ENCODE measurements at places on chromosomes 3 and 15.
A peak's percentile ranks its signal among the peaks of the same experiment; 100 is the strongest.

GRCh38 chr3:170493712-170494182 is 75.1 kb downstream of the CLDN11 start:
- no peak for DNase-seq

DNA sequence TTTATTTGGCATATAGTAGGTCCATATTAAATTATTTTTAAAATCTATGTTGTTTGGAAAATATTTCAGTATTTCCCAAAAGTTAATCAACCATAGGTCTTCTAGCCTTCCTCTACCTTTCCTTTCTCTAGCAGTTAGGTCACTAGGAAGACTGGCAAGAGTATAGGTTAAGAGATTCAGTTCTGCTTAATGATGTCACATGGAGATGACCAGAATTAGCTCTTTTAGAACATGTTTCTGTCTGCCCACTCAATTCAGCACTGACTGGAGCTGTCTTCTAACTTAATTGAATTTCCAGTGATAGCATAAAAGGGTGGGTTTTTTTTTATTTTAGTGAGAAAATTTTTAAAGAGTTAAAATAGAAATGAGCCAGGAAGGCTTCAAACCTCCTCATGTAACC is 23.8 kb upstream of the ZBED2 start:
- DNase-seq: no peak

GRCh38 chr3:115239717-115240116 is 92.6 kb upstream of the ZBTB20 start:
- peak; percentile 30 for DNase-seq

DNA sequence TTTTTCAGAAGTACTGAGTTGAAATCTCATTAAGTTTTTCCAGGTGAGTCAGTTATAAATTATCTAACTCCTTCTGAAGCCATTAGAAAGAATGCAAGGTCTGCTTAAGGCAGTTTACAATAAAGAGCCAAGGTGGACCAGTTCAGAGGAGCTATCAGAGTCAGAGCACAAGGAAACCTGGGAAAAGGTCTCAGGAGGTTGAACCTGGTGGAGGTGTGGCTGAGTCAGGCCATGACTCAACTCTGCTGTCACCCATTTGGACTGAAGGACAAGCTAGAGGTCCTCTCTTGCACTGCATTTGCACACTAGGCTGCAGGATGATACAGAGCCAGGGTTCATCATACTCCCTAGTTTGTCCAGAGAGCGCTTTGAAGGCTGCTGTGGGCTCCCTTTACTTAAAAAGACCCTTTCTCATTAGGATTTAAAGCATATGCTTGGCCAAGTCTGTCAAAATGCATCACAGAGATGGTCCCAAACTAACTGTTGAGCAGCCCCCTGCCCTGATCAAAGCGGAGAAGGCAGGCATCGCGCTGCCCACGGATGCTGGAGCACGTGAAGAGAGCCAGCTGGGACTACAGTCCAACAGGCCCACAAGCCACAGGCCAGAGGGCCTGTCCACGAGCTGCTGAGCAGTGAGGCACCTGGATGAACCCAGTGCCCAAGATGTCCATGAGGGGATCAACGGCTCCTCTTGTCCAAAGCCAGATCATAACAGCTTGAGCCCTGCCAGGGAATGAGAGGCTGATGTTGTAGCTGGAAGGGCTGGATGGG is 26.0 kb upstream of the MRPS22 start:
- no peak for DNase-seq

DNA sequence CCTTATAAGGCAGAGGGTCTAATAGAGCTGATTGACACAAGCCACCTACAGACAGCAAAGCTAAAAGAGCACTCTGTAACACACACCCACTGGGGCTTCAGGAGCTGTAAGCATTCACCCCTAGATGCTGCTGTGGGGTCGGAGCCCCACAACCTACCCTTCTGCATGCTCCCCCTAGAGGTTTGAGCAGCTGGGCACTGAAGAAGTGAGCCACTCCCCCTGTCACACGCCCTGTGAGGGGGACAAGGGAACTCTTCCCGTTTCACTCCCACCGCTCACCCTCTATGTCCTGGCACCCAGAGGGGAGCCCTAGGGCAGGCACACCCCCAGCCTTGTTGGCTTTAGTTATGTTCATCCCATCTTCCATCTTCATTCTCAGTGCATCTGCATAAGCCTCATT is 9.4 kb upstream of the CSTA start:
- no peak for DNase-seq

- DNase-seq: no peak
Measured at GRCh38 chr3:13881536-13882410, 1.9 kb upstream of the WNT7A start.

GRCh38 chr3:64053581-64053980 is 30.3 kb upstream of the PSMD6 start:
- no peak for DNase-seq

GRCh38 chr3:142077859-142078500 is 71.4 kb downstream of the TFDP2 start:
- no peak for DNase-seq
